ENCODE measurements at places on chromosomes 11 and 22.

- DNase-seq = no peak
Observed at GRCh38 chr11:7204778-7205177, 46.9 kb upstream of the SYT9 start.

- peak; percentile 66 for DNase-seq
Observed at GRCh38 chr11:118240999-118241763, 11.0 kb downstream of the MPZL3 start.

DNA sequence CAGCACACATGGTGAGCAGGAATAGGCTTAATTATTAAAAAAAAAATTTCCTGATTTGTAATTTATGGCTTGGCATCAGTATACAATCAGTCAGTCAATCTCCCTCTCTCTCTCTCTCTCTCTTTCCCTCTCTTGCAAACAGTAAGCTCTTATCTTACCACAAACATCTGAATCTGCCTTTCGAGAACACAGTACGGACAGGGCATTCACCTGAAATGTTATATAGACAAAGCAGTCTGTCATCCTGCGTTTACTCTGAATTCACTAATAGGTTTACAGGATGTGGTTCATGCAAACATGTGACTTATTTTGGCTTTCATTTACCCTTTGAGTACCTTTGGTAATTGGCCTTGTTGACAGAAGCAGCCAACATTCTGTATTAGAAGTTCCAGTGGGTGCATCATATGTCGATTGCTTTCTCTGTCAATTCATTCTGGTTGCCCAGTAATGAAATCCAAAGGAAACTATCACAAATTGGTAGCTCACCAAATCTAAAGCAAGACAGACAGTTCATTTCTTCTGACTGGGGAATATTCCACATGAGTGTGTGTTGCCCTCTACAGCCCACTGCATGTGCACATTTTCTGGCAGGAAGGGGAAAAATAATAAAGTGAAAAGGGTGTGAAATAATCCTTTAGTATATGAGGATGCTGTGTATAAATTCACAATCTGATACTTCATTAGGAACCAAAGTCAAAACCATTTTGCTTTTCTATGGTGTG, 1058.2 kb downstream of the LRRC4C start:
- DNase-seq = no peak

DNA sequence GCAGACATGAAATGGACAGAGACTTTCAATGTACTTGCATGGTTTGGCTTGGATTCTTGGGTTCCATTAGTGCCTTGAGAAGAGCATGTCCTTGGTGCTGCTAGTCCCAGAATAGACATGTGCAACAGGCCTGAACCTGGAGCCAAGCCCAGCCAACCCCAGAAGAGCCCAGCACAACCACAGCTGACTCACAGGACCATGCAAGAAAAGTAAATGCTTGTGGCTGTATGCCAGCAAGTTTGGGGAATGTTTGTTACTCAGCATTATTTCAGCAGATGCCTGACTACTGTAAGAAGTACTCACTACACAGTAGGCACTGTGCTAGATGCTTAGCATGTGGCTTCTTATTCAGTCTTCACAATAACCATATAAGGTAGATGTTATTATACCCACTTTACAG, 39.2 kb upstream of the HMGXB4 start:
- DNase-seq = no peak

GRCh38 chr22:49294656-49295464, 532.8 kb downstream of the BRD1 start:
- no peak for DNase-seq

DNA sequence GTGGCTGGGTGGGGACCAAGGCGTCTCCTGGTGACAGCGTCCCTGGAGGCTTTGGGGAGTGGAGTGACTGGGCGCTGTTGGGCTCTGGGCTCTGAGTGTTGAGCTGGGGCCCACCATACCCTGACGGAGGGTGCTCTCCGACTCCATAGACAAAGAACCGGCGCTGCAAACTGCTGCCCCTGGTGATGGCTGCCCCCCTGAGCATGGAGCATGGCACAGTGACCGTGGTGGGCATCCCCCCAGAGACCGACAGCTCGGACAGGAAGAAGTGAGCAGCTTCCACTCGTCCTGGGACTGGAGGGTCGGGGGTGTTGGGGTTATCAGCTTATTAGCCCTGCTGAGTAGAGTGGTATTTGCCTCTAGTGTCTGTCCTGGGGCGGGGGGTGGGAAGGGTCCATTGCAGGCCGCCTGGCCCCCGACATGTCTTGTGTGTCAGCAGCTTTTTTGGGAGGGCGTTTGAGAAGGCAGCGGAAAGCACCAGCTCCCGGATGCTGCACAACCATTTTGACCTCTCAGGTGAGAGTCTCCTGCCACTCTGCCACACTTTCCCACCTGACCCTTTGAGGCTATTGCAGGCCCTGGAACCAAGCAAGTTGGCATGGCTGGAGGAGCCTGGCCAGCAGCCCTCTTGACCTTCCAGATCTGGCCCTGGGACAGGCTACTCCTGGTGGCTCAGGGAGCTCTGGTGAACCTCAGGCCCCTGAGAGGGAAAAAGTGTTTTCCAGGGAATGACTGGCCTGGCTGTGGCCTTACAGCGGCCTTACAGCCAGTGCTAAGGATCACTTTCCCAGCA, 7.6 kb downstream of the CLDN5 start:
- no peak for DNase-seq

GRCh38 chr11:115428306-115428705, 75.9 kb downstream of the CADM1 start:
- DNase-seq = no peak

DNA sequence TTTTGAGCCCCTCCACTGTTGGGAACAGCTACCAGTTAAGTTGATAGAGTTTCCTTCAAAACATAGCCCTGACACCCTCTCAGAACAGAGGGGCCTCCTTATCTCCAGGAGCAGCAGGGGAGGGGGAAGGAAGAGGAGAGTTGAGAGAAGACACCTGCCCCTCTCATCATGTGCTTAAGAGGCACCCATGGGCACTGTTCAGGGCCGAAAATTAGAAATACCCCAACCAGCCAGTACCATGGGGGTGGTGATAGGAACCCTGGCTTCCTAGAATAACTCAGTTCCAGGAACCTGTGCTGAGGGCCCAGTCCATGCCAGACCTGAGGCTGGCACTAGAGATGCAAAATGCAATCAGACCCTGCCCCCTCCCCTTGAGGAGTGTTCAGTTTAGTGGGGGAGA, 9.3 kb upstream of the GDPD5 start:
- DNase-seq = no peak

- no peak for DNase-seq
Observed at GRCh38 chr22:48423481-48423911, 1404.2 kb downstream of the BRD1 start.

- DNase-seq = no peak
Observed at GRCh38 chr11:9839550-9839949, 175.7 kb downstream of the SWAP70 start.

- no peak for DNase-seq
Observed at GRCh38 chr22:38540701-38541100, 29.3 kb downstream of the DMC1 start.

GRCh38 chr11:92611157-92611556, 358.3 kb upstream of the MTNR1B start:
- no peak for DNase-seq

DNA sequence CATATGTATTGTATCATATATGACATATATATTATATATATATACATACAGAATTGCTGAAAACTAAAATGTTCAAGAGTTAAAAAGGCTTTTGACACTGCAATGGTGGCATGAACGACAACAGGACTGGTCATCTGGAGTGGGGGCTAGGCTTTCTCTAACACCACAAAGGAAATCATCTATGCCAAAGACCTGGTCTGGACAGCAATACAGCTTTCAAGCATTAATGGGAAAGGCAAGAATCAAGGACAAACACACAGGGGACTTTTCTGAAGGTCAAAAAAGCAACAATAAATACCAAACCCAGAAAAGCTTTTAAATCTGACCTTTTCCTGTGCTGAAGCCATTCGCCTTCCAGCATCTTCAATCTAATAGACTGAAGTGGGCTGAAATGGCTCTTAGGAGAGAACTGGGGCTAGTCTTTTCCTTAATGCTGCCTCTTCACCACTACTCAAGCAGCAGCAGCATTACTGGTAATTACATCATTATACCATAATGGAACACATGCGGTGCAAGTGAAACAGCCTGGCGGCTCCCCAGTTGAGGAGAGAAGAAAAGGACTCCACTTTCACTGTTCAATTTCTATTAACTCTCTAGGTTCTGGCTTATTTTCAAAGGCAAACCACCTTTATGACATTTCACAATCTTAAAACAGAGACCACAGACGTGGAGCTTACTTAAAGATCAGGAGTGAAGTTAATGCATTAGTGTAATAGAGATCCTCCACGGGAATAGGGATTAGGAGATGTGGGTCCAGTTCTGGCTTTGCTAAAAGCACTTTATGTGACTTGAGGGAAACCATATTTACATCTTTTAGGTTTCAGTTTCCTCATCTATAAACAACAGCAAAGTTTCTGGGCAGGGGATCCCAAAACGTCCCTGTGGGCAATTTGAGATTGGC, 63.0 kb downstream of the GAB2 start:
- no peak for DNase-seq

- DNase-seq = peak; percentile 17
Observed at GRCh38 chr11:2302896-2303626, 1.2 kb downstream of the TSPAN32 start.

DNA sequence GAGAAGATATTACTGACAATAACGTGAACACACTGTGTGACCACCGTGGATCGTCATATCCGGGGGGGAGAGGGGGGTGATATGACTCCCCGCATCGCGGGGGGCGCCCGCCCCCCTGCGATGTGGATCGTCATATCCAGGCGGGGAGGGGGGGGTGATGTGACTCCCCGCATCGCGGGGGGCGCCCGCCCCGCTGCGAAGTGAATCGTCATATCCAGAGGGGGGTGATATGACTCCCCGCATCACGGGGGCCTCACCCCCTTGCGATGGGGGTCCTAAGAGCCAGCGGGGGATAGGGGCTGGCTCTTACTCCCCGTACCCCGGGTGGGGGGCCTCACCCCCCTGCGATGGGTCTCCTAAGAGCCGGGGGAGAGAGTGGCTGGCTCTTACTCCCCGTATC, 19.9 kb downstream of the UNC93B1 start:
- DNase-seq = no peak

GRCh38 chr11:72744474-72744873, 7.7 kb downstream of the ARAP1 start:
- DNase-seq = no peak

DNA sequence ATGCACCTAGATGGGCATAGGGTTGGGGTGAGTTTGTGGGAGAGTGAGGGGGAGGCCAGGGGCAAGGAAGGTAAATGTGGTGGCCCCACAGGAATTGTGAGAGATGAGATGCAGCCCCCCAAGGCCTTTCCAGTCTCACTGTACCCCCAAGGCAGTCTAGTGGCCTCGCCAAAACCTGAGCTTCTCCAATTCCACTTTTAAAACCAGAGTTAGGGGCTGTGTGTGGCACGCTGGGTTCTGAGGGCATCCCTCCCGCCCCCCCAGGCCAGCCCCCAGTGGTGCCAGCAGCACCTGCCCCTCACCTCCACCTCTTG, 40.4 kb downstream of the KCNC1 start:
- DNase-seq = no peak

- no peak for DNase-seq
Observed at GRCh38 chr22:49042877-49043859, 784.5 kb downstream of the BRD1 start.

- peak; percentile 71 for DNase-seq
Observed at GRCh38 chr11:66856496-66857233, at the start of gene LRFN4. Gene LRFN4, plus strand, starts transcription at chr11:66857064. Its CDS starts 681 bp downstream, at chr11:66857745.

DNA sequence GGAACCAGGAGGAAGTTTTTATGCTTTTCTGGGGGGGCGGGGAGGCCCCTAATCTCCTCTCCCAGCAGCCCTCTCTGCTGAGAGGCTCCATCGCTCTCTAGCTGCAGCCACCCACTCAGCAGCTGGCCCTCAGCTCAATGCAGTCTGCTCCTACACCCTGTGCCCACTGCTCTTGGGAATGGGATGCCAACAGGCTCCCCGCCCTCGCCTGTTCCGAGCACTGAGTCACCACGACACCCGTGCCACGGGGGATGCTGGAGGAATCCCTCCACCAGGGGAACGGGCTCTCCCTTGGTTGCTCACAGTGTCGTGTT, 23.5 kb upstream of the SUSD2 start:
- DNase-seq = no peak

DNA sequence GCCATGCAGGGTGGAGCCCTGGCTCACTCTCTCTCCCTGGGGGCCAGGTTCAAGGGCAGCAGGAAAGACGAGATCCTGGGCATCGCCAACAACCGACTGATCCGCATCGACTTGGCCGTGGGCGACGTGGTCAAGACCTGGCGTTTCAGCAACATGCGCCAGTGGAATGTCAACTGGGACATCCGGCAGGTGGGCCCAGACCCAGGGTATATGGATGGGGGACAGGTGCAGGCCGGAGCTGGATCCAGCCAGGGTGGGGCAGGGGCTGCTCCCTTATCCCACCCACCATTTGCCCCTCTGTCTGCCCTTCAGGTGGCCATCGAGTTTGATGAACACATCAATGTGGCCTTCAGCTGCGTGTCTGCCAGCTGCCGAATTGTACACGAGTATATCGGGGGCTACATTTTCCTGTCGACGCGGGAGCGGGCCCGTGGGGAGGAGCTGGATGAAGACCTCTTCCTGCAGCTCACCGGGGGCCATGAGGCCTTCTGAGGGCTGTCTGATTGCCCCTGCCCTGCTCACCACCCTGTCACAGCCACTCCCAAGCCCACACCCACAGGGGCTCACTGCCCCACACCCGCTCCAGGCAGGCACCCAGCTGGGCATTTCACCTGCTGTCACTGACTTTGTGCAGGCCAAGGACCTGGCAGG, 2.9 kb downstream of the TRPT1 start:
- no peak for DNase-seq

- DNase-seq = no peak
Observed at GRCh38 chr22:17913801-17914347, 110.5 kb downstream of the MICAL3 start.

DNA sequence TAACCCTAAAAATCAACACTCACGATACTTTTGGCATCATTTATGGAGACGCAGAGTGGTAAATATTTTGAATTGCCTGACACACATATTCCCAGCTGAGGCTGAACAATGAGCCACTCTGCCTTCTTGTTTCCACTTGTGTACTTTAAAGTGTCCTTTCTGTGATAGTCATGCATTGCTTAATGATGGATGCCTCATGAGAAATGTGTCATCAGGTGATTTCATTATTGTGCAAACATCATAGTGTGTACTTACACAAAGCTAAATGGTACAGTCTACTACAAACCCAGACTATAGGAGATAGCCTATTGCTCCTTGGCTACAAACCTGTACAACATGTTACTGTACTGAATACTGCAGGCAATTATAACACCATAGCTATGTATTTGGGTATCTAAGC, 44.2 kb downstream of the MRE11 start:
- DNase-seq = no peak

DNA sequence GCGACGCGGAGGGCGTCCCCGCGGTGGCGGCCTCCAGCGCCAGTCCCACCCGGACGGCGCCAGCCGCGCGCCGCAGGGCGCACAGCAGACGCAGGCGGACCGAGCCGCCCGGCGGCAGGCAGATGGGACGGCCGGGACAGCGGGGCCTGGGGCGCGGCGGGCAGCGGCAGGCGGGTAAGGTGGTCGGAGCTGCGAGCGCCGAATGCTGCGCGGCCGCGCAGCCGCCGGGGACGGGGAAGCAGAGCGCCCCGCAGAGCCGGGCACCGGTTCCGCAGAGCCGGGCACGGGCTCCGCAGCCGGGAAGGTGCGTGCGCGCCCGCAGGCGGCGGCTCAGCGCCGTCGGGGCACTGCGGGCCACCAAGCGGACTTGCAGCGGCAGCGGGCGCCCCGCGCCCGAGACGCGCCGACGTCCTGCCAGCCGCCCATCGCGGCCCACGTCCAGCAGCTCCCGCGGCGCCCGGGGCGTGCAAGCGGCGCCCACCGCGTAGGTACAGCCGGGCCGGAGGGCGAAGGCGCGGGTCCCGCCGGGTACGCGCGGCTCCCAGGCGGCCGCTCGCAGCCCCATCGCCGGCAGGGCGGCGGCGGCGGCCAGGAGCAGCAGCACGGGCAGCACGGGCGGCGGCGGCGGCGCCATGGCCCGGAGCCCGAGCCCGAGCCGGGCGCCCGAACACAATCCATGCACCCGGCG, 739 bp downstream of the CELSR1 start:
- no peak for DNase-seq

Data from CD4-positive, alpha-beta T cell treated with Interleukin-15 for 1 hour (primary cell).